ENCODE measurements at places on chromosomes 3 and 15.

DNA sequence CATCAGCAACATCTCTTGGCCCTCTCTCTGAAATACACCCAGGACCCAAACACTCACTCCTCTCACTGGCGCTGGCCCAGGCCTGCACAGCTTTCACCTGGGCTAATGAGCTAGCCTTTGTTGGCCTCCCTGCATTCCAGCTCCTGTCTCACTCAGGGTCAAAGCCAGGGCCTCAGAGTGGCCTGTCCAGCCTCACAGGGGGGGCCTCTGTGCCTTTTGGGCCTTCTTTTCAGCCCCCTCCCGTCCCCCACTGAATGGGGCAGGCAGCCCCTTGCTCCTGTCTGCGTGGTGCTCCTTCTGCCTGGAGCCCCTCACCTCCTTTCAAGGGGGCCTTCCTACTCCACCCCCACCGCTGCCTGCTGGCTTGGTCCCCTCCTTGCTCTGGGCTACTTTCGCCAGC is 59.0 kb upstream of the PRR23E start:
- DNase-seq: no peak

GRCh38 chr3:136136454-136136853 is 59.7 kb downstream of the MSL2 start:
- no peak for DNase-seq

- no peak for DNase-seq
Measured at GRCh38 chr3:122184591-122184929, 1.1 kb downstream of the CASR start.

- no peak for DNase-seq
Measured at GRCh38 chr15:56757875-56758274, 24.6 kb upstream of the ZNF280D start.

DNA sequence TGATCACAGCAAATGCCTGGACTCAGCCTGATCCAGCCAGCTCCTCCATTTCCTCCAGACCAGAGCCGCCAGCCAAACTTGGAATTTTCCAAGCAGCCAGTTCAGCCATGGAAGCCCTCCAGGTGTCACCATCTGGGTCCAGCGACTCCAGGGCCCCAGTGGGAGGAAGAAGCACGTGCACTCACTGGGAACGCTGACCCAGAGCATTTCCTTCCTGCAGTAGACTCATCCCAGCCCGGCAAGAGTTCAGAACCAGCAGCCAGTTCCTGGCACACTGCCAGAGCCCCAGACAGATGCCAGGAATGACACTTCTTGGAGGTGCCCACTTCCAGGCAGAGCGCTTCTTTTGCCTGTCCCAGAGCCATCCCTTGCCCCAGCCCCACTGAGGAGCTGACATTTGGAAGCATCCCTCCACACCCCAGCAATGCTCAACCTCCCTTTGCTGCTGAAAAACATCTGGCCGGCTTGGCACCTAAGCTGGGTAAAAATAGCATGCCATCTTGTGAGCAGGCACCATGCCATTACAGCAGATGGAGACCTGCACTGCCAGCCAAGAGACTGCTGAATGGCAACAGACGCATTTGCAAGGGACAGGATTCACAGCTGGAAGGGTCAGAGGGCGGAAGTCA is 460.3 kb upstream of the PROK2 start:
- DNase-seq: no peak

DNA sequence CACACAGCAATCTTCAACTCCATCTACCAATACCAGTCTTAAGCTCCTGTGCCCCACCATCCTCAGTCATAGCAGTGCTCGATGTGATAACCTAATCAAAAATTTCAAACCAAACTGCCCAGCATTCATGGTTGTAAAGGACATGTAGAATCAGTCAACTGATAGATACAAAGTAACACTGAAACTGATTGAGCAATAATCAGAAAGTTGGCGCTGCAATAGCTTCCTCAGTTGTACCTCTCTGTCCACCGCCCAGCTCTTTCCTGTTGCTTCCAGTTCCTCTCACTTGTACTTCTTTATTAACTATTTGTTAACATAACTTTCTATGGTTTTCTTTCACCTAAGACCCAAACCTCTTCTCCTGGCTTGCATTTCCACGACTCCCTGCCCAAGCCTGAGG is 745.7 kb downstream of the PDCD6IP start:
- DNase-seq: no peak

- no peak for DNase-seq
Measured at GRCh38 chr3:62249855-62250543, 123.4 kb downstream of the FEZF2 start.

DNA sequence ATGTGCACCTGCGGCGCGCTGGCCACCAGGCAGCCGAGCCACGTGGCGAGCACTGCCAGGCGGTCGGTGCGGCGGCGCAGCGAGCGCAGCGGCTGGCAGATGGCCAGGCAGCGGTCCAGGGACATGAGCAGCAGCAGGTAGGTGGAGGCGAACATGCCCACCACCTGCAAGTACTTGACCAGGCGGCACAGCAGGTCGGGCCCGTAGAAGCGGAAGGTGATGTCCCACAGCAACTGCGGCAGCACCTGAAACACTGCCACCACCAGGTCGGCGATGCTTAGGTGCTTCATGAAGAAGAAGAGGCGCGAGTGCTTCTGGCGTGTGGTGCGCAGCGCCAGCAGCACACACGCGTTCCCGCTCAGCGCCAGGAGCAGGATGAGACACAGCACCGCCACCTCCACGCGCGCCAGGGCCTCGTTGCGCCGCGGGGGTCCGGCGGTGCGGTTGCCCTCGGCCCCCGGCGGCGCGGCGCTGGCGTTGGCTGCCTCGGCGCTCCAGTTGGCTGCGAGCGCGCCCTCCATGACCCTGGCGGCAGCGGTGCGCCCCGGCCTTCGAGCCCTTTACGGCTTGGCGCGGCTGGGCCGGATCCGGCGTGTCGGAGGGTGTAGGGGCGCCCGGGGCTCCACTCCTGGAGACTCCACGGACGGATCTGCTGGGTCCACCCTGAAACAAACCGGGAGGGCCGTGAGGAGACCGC is 1.6 kb downstream of the OXTR start:
- peak; percentile 50 for DNase-seq

GRCh38 chr3:191372122-191372521 is 41.8 kb upstream of the UTS2B start:
- no peak for DNase-seq

DNA sequence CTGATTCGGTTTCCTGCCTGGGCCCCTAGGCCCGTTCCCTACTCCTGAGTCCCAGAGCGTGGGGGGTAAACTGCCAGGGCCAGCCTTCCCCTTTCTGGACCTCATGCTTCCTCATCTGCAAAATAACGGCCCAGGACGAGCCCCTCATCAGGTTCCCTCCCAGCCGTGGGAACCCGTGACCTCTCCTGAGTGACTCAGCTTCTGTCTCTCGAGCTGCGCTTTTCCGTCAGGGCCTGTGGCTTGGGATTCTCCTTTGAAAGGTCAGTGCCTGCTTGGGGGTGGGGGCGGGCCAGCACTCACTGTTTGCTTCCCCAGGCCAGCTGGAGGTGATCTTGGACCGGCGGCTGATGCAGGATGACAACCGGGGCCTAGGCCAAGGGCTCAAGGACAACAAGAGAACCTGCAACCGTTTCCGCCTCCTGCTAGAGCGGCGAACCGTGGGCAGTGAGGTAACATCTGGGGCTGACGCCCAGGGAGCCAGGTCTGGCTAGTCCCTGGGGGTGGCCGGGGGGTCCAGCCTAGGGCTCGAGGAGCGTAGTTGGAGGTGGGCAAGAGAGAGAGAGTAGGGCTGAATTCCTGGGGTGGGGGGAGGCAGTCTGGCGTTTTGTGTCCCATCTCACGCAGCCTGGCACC is 12.8 kb downstream of the MAN2A2 start:
- no peak for DNase-seq

- DNase-seq: no peak
Measured at GRCh38 chr15:74170071-74170844, 3.3 kb upstream of the ISLR start.

- no peak for DNase-seq
Measured at GRCh38 chr3:35383216-35383615, 256.1 kb upstream of the ARPP21 start.

- peak; percentile 8 for DNase-seq
Measured at GRCh38 chr15:80424381-80424780, 20.2 kb downstream of the ARNT2 start.

DNA sequence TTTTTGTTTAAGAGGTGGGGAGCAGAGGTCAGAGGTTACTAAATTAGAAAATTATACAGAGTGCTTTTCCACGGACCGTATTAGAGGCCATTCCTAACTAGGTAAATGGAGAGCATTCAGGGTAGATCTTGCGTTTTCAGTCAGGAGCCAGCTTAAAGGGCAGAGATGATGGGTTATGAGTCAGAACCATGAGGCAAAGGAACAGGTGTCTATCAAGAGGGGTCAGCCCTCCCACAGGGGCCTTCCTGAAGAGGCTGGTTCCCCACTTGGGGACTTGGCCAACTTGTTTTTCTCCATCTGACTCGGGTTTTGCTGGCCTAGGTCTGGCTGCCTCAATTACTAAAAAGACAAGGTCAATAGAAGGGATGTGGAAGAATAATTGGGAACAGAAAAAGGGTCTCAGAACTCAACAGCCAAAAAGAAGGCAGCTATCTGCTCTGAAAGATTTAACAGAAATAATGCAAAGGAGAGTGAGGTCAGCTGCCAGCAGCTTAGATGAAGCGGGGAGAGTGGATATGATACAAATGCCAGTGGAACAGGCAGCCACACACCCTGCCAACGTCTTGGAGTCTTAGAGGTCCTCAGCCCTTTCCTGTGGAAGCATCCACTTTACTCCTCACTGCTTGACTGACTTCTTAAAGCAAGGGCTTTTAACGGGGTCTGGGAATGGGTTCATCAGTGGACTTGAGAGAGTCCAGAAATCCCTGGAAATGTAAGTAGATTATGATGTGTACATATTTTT is 17.6 kb downstream of the MTMR14 start:
- no peak for DNase-seq
